ENCODE measurements at places on chromosomes 11 and 22. TPM values are rescaled to one million over a fixed set of nuclear protein-coding genes. Genes with fewer than 3 reads are reported as not detected.
A peak's percentile ranks its signal among the peaks of the same experiment; 100 is the strongest.

DNA sequence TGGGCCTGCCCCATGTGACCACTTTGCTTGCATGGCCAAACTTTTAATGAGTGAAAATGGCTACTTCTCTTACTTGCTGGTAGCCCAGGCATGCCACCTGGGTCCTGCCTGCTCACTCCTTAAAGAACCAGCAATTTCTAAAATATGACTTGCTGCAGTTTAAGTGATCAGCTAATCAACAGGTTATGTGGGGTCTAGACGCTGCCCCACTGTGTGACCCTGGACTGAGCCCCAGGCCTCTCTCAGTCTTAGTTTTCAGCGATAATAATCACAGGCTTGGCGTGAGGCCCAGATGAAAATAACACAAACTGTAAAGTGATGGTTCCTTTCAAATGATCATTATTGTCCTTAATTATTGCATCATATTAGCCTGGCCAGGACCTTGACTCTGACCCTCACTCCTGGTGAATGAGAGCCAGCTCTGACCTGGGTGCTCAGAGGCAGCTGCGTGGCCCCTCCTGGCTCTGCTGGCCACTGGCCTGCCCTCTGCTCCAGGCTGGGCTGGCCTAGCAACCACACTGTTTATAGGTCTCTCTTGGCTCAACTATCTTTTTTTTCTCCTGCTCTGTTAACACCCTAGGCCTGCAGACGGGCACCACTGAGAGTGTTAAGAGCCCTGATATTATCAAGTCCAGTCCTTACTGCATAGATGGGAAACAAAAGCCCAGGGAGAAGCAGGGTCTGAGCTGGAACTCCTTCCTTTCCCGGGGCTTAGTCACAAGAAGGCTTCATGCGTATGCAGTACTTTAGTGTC is 89.7 kb downstream of the RRM1 start:
- ATAC-seq: no peak

DNA sequence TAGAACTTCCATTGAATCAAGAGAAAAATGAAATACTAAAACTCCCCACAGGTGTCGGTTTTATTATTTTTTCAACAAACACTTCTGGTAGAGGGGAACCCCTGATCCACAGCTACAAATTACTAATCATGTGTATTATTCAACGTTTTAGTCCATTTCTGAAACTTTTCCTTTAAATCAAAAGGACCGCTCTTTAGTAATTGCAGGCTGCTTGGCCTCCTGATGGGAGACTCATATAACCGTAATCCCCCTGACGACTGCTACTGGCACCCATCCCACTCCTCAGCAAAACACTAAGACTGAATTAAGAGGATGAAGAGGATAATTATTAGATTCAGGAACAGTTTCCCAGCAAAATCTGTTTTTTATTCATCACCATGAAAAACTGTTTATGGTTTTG is 46.4 kb downstream of the PAX6 start:
- no peak for ATAC-seq

DNA sequence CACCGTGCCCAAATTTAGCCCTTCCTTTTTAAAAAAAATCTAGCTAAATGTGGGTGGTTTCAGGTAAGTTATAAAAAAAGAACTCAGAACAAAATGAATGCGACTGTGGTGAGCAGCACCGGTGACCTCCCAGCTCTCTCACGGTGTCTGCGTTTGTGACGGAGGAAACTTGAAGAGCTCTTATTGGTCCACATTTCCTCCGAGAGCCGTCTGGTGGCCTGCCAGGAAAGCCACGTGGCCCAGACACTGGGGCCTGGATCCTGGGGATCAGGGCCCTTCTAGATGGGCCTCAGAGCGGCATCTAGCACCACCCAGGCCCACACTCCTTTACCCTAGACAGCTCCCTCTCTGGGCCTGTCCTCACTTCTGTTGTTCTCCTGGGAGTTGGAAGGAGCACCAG is 39.5 kb downstream of the B3GAT1 start:
- ATAC-seq: no peak

DNA sequence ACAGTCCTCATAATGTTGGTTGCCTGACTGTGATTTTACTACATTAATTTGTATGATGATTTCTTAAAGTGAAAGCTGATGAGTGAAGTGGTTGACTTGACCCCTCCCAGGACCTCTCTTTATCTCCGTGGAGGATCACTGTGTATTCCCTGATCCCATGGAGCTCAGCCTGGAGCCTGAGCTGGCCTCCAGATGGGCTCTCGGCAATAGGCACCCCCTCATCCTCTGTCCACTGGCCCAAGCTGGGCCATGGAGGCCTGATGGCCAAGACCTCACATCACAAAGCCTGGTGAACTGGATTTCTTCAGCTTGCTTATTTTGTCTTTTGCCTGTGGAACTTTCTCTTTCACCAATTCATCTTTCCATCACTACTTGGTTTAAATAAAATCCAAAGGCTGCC is 75.2 kb downstream of the WNT11 start:
- no peak for ATAC-seq

DNA sequence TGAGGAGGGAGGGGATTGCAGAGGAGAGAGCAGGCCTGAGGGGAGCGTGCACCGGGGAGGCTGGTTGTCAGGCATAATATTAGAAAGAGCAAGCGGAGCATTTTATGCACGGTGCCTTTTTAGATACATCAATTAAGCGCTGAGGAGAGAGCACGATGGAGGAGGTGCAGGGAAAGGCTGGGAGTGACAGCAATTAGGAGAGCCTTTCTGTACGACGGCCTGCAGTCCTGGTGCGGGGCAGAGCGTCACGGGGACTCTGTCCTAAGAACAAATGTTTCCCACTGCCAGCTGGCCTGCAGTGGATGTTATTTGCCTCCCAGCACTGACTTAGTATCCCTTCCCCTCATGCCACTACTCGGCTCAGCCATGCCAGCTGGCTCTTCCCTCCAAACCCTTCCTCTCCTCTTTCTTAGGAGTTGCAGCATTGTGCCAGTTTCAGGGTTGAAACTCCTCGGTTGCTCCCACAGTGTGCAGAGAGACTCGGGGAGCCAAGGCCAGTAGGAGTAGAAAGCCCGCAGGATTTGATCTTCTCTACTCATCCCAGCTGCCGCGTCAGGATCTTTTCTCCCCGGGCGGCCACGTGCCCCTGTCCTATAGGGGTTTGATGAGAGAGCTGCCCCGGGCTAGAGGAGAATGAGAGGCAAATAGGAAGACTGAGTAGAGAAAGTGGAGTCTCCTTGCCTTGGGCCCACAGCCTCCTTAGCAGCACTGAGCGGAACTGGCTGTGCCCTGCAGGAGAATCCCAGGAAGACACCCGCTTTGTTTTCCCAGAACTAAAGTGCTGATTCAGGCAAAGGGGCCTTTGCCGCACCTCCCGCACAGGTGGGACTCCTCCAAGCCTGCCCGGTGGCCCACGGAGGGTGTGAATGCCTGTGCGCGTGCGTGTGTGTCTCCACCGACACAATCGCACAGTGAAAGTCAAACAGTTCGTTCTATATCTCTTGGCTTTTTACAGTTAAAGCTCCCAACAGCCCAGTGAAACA is 875.3 kb downstream of the NTM start:
- ATAC-seq: peak; percentile 79

GRCh38 chr11:26878959-26879581 is 114.8 kb upstream of the FIBIN start:
- ATAC-seq: no peak

- peak; percentile 15 for ATAC-seq
Observed at GRCh38 chr11:61815790-61816735, 740 bp downstream of the FADS1 start.

DNA sequence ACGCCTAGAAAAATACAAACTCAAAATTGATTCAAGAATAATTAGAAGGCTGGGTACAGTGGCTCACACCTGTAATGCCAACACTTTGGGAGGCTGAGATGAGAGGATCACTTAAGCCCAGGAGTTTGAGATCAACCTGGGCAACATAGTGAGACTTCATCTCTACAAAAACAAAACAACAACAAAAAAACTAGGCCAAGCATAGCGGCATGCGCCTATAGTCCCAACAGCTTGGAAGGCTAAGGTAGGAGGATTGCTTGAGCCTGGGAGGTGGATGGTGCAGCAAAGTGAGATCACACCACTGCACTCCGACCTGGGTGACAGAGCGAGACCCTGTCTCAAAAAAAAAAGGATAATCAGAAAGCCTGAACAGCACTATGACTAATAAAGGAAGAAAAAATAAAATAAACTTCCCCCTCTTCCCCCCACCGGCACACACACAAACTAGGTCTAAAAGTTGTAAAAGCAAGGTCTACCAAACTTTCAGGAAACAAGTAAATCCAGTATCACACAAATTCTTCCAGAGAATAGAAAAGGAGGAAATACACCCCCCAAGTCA is 35.8 kb downstream of the RRAS2 start:
- no peak for ATAC-seq

DNA sequence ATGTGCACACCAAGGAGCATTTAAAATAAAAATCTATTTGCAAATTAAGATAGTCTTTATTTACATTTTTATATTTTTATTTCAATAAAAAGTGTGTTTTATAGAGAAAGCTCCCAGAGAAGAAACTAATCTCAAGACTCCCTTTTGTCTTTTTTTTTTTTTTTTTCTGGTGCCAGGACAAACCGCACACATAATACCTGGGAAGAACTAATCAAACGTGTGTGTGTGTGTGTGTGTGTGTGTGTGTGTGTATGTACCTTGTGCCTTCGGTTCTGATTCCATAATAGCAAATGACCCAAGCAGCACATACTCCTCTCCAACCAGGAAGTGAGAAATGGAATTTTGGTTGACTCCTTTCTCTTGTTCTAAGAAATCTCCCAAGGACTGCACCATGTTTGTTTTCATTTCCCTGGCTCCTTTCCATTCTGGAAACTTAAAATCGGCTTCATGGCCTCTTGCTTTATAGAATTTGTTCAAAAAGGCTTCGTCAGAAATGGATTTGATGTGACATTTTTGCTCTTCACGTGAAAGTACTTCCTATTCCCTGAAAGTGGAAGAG is 65.3 kb downstream of the ST3GAL4 start:
- ATAC-seq: no peak

- ATAC-seq: no peak
Observed at GRCh38 chr11:67031791-67032561, 9.0 kb downstream of the SYT12 start.

DNA sequence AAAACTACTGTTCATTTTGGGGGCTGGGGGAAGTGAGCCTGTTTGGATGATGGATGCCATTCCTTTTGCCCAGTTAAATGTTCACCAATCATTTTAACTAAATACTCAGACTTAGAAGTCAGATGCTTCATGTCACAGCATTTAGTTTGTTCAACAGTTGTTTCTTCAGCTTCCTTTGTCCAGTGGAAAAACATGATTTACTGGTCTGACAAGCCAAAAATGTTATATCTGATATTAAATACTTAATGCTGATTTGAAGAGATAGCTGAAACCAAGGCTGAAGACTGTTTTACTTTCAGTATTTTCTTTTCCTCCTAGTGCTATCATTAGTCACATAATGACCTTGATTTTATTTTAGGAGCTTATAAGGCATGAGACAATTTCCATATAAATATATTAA is 87.1 kb upstream of the BIRC3 start:
- no peak for ATAC-seq

Gene C1QTNF5
- not detected for total RNA-seq

Gene RFPL1
- total RNA-seq: 0.60 TPM

Gene MPZL3
- total RNA-seq: 1.2 TPM

Gene TYR
- total RNA-seq: not detected

Gene HDHD5
- total RNA-seq: 29.4 TPM

Gene PHETA2
- total RNA-seq: 0.83 TPM

All from motor neuron (in vitro differentiated cells).